NCI-H2107 (cell line): ENCODE measurements at places on chromosomes 4 and X.
A peak's percentile ranks its signal among the peaks of the same experiment; 100 is the strongest.

DNA sequence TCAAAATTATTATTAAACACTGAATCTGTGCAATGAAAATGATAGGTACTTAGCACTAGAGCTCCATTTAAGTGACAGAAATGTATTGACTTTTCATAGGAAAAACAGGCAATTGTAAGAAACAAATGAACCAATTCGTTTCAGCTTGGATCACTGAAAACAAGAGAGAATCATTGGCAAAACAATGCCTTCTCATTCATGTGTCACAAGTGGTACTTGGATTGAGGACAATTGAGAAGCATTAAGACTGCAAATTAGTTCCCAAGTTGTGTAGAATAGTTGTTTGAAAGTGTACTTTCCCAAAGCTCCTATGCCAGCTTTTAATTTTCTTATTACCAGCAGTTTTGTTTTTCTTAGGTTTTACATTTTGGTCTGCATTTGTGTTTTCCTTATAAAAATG lies 20.6 kb downstream of the CNKSR2 start:
- DNase-seq: no peak

DNA sequence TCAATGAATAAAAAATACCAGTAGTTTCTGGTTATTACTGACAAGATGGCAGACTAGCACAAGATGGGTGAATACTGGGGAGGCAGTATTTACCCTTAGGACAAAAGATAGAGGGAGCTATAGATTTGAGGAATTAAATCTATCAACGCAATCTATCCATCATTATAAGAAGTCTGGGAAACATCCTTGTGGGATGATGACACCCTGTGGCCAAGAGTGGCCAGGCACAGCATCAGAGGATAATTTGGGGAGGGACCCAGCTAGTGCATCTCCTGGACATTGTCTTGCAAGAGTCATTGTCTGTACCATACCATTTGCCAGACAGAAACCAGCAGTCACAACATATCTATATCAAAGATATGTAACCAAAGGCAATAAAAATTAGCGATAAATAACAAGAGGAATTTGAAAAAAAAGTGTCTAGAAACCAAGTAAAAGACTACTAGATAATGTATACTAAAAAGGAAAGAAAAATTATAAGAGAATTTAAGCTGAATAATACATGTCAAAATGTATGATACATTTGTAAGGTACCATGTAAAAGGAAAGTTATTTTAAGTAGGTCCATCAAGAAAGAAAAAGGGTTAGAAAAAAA lies 22.9 kb downstream of the KCTD8 start:
- no peak for DNase-seq

GRCh38 chrX:51795136-51795535 lies 51.9 kb downstream of the GSPT2 start:
- no peak for DNase-seq

DNA sequence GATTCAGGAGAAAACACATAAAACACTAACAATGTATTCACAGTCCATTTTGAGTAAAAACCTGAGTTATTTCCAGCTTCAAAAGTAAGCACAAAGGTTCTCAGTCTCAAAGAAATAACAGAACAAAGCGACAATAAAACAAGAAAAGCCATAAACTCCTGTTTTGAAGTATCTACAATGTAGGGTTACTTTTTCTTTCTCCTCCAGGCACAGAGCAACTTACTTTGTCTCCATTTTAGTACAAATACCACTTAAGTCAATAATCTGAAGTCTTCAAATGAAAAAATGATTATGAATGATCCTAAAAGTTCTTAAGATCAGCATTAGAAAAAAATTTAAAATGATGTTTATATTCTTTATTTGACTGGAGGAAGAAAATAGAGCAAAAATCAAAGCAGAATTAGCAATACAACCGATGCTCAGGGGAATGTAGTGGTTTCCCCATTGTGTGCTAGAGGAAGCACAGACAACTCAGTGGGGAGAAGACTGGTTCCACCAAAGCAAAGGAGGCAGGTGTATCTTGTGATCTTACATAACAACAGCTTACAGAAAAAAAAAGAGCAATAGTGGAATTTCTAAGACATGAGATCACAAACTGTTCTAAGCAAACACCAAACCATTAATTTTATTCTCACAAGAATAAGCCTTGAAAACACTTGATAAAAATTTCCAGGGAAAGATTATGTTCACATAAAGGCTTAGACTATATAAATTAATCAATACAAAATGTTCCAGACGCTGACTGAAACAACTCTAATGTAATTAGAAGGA lies 35.1 kb downstream of the EPHA5 start:
- DNase-seq: no peak

- DNase-seq: no peak
Measured at GRCh38 chr4:56737666-56738065, 56.6 kb upstream of the HOPX start.

- no peak for DNase-seq
Measured at GRCh38 chr4:10625131-10625530, 59.4 kb downstream of the CLNK start.

- DNase-seq: no peak
Measured at GRCh38 chr4:184090571-184090970, 127.1 kb downstream of the ENPP6 start.

GRCh38 chrX:15619053-15619755 lies 18.4 kb upstream of the ACE2 start:
- DNase-seq: no peak

- DNase-seq: no peak
Measured at GRCh38 chr4:120658772-120659171, 263.8 kb downstream of the PRDM5 start.

DNA sequence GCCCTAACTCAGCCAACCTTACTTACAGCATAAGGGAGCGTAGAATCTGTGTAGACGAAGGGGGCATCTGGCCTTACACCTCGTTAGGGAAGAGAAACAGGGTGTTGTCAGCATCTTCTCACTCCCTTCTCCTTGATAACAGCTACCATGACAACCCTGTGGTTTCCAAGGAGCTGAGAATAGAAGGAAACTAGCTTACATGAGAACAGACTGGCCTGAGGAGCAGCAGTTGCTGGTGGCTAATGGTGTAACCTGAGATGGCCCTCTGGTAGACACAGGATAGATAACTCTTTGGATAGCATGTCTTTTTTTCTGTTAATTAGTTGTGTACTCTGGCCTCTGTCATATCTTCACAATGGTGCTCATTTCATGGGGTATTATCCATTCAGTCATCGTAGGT lies 14.6 kb downstream of the PLP1 start:
- no peak for DNase-seq

- DNase-seq: no peak
Measured at GRCh38 chr4:52369649-52370048, 289.5 kb downstream of the USP46 start.

DNA sequence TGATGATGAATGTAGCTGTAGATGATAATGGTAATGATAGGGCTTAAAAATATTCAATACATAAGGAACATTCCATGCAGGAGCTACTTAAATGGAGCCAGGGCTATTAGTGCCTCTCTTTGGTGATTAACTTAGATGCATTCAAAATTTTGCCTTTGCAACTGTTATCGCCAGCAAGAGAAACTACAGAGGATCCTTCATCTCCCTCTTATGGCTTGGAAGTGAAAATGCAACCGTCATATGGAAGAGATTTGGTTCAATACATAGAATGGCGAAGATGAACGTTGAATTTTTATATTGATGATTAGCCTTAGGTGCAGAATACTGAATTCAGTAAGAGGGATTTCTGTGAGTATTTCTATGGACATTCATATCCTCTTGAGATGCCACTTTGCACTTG lies 134.5 kb upstream of the NLGN4X start:
- DNase-seq: no peak

GRCh38 chr4:64248186-64248585 lies 161.1 kb downstream of the TECRL start:
- DNase-seq: no peak

GRCh38 chr4:138055890-138056289 lies 186.3 kb downstream of the SLC7A11 start:
- no peak for DNase-seq

- DNase-seq: no peak
Measured at GRCh38 chr4:67158666-67159065, 386.6 kb downstream of the CENPC start.

DNA sequence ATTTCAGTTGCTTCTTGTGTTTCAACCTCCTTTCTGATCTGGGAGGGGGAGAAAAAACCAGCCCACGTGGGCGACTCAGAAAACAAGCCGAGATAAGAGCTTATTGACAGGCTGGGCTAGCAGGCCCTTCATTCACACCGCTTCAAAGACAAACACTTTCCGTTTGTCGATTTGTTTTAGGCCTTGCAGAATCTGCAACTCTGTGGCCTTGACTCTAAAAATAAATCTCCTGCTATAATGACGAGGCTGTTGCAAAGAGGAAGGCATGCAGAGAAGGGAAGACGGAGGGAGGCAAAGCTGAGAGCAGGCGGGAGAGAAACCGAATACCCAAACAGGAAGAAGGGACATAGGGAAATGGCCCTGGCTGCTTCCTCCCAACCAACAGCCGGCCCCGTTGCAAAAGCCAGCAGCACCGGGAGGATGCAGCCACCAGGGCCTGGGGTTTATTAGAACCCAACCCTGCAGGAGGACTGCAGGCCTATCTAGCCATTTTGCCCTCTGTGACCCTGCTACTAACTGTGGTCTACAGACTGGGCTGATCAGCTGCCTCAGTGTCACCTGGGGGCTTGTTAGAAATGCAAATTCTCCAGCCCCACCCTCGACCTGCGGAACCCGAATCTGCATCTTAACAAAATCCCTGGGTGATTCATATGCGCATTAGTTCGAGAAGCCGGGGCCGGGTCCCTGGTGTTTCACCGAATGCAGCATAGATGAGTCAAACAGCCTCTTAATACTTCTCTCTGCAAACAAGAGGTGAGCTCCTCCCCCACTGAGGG lies 325.5 kb downstream of the BCOR start:
- peak; percentile 12 for DNase-seq

- DNase-seq: no peak
Measured at GRCh38 chr4:56229947-56230346, 157.3 kb downstream of the AASDH start.

GRCh38 chrX:119008110-119008744 lies 33.8 kb downstream of the LONRF3 start:
- no peak for DNase-seq

DNA sequence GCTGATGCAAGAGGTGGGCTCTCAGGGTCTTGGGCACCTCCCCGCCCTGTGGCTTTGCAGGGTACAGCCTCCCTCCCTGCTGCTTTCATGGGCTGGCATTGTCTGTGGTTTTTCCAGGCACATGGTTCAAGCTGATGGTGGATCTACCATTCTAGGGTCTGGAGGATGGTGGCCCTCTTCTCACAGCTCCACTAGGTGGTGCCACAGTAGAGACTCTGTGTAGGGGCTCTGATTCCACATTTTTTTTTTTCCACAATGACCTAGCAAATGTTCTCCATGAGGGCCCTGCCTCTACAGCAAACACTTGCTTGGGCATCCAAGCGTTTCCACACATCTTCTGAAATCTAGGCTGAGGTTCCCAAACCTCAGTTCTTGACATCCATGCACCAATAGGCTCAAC lies 657.9 kb upstream of the CT83 start:
- DNase-seq: no peak

DNA sequence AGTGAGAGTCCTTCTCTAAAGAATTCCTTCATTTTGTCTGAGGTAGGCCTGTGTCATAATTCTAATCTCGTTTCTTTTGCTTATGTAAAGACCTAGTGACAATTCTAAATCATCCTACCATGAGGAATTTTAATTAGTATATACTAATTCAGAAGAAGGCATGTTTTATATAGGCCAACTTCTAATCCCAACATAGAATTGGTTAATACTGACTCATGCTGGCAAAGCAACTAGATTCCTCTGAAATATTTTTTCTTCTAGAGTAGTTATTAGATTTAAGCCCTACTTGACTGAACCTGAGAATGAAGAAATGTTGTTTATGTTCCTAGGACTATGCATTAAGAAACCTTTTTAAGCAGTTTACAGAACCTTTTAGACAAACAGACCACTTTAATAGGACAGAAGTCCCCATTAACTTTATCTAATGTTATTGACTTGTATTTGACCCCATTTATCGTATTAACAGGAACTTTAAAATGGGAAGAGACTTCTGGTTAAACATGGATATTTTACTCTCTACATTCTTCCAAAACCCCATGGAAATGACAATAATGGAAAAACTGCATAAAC lies 56.1 kb upstream of the EIF1AX start:
- DNase-seq: no peak

- DNase-seq: no peak
Measured at GRCh38 chrX:106168107-106168506, at the start of gene PWWP3B. Gene PWWP3B, plus strand, starts transcription at chrX:106168305. Its CDS starts 37,128 bp downstream, at chrX:106205433.

DNA sequence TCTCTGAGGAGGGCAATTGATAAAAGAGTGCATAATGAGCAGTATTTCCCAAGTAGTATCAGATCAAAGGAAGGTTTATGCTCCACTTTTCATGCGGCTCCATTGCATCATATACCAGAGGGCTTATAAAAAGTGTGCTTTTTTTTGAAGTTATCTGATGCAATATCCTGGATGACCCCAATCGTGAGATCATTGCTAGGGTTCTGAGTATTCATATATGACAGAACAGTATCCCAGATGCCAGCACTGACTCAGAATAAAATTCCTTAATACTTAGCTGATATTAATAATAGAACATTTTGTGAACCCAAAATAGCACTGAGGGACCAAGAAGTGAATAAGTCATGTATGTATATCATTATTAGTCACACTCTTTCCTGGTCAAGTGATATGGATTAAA lies 945.5 kb upstream of the AGA start:
- DNase-seq: no peak

- no peak for DNase-seq
Measured at GRCh38 chr4:140358281-140358680, 15.2 kb upstream of the SCOC start.

DNA sequence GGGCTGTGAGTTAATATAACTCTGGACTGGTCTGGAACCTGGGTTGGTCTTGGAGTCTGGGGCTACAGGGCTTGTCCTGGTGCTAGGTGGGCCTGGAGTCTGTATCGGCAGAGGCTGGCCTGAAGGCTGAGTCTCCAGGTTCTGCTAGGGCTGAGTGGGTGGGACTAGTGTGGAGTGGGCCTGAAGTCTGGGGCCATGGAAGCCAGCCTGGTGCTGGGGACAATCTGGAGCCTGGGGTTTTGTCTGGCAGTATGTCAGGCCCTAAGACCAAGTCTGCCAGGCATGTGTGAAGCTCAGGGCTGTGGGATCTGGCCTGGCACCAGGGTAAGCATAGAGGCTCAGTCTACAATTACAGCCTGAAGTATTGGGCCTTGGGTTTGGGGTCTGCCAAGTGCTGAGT lies 742.6 kb upstream of the GRIA3 start:
- no peak for DNase-seq

DNA sequence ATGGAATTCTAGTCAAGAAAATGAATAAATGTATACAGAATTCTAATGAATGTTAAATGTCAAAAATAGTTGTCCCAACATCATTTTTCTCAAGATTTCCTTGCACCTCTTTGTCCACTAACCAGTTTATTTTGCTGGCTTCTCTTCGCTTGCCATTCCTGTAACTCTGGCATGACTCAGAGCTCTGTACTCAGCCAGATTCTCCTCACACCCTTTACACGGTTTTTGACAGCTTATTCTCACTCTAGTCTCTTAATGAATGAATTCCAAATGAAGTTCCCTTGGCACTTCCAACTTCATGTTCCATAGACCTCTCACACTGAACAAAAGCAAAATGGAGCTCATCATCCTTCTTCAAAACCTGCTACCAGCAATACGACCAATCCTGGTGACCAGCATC lies 419.3 kb upstream of the SLIT2 start:
- no peak for DNase-seq
